Stimulated activated CD8-positive, alpha-beta memory T cell treated with anti-CD3 and anti-CD28 coated beads, Interleukin-4, amount 100 ng/mL, for 48 hours (primary cell): ENCODE measurements at places on chromosomes 6 and 20.

- DNase-seq, result peak; percentile 80
Measured at GRCh38 chr20:49276961-49277785, 684 bp downstream of the ZNFX1 start.

GRCh38 chr6:139381216-139381865, 6.9 kb upstream of the CITED2 start:
- no peak for DNase-seq

DNA sequence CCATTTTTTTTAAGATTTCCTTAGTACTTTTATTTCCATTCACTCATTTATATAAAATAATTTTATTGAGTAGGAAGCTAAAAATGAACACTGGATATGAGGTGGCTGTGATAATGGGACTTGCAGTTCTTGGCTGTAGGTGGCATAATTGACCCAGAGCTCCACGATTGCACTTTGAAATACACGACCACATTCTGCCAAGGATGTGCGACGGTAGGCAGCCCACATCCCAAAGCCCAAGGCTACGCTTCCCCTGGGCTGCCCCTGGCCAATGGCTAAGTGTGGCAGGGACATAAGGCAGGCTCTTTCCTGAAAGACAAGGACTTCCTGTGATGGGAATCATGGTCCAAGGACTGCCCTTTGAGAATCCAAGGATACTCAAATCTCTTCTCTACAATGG, 43.7 kb upstream of the ADTRP start:
- DNase-seq, result no peak

DNA sequence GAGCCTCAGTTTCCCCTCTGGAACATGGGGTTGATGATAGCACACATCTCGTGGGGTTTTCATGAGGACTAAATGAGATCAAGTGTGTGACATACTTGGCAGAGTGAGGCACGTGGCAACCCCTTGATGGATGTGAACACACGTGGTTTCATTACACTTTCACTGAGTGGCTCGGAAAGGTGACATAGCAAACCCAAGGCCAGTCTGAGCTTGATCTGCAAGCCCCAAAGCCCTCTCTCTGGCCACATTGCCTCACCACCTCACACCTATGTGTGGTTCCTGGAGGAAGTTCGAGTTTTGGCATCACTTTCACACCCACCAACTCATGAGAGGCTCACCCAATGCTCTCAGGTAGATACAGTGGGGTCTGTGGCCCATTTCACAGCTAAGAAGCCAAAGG, 60.0 kb downstream of the CPNE5 start:
- no peak for DNase-seq

DNA sequence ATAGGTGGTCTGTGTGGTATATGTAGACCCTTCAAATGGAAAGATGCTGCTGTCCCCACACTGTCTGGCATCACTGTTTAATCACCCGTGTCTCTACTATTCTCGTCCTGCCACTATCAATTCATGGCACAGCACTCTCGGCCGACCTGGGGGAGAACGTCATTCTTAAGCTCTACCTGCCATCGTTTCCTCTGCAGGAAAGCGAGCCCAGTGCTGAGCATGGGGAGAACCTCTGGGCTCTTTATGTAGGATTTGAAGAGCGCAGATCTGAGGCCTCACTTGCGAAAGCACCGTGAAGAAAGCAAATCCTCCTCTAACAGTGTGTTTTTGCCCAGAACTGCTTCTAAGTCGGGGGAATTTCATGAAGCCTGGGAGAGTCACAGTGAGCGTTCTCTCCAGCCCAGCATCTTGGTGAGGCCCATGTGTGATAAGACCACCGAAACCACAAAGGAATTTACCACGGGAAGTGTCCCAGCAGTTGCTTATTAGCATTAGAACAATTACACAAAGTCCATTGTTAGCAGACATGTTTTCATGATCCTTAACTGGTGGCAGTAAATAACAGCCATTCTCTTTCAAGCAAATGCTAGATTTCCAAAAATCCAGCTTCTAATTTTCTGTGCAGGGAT, 124.3 kb downstream of the SCML4 start:
- no peak for DNase-seq

GRCh38 chr20:24049081-24049480, 60.5 kb upstream of the GGTLC1 start:
- no peak for DNase-seq

GRCh38 chr6:94341173-94341572, 921.8 kb upstream of the EPHA7 start:
- DNase-seq, result no peak

GRCh38 chr6:47490676-47491075, 13.1 kb downstream of the CD2AP start:
- DNase-seq, result no peak

DNA sequence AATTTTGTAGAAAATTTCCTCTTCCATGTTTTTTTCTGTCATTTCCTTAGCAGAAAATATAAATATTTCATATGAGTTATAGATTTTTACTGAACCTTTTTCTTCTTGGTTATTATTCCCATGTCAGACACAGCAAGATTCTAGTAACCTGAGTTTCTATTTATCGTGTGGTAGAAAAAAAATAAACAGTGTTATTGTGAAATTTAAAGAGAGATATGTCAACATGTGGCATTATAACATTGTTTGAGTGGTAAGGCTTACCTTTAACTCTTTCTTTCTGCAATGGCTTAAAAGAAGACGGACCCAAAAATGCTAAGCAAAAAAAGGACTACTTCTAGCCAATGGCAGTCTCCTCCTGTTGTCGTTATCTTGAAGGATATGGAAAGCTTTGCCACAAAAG, 18.9 kb downstream of the ORC3 start:
- DNase-seq, result no peak

- DNase-seq, result no peak
Measured at GRCh38 chr20:36726168-36726567, 19.7 kb downstream of the NDRG3 start.

DNA sequence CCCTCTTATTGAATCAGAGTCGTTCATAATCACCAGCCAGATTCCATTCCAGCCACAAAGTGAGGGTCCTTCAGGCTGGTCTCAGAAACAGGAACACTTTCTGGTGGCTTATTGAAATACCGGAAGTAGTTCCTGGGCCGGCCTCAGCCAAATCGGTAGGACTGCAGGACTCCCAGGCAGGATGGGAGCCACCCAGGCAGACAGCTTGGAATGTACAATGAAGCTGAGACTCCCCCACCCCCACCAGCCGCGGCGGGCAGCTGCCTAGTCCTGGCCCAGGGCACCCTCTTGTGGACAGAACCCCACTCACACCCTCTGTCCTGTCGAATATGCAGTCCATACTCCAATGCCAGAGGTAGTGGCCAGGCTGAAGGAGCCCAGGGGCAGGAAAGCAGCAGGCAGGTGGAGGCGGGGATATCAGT, 43.8 kb downstream of the MDFI start:
- peak; percentile 81 for DNase-seq

- no peak for DNase-seq
Measured at GRCh38 chr20:56765172-56766073, 136.3 kb downstream of the TFAP2C start.

GRCh38 chr20:10338426-10339180, 95.4 kb downstream of the MKKS start:
- no peak for DNase-seq

DNA sequence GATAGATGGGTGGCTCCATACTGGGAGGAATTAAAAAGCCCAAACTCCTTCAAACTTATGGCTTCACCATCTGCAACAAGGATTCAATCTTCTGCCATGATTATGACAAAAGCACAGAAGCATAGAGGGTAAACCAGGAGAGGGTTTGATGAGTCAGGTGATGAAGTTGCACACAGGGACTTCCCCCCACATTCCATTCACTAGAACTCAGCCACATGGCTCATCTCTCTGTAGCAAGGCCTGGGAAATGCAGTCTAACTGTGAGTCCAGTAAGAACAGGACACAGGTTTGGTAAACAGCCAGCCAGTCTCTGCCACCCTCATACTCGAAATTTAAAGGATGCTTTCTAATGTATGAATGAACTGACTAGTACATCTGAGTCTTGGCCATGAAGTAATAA, 142.9 kb downstream of the HIVEP2 start:
- peak; percentile 60 for DNase-seq

DNA sequence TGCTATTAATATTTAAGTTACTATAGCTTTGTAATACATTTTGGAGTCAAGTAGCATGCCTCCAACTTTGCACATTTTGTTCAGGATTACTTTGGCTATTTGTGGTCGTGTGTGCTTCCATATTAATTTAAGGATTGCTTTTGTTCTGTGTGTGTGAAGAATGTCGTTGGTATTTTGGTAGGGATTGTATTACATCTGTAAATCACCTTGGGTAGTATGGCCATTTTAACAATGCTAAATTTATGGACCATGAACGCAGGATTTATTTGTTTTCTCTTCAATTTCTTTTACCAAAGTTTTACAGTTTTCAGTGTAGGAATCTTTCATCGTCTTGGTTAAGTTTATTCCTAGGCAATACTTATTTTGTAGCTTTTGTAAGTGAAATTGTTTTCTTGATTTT, 758.0 kb downstream of the FRK start:
- DNase-seq, result no peak

DNA sequence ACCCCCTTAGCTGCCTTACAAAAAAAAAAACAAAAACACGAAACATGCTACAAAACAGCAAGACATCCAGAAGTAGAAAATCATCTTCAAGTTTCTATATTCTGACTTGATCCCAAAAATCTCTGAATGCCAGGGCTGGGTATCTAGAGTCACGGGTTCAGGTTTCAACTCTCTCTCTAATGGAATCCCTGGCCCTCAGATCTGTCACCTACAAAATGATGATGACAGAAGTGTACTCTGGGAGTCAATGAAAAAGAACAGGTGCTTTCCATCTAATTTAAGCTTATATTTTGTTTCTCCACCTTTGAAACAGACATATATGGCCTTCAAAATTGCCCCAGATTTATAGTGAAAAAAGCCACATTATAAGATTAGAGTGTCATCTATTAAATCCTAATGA, 18.3 kb downstream of the RTN4IP1 start:
- no peak for DNase-seq
